ENCODE measurements at places on chromosomes 2 and 18.

DNA sequence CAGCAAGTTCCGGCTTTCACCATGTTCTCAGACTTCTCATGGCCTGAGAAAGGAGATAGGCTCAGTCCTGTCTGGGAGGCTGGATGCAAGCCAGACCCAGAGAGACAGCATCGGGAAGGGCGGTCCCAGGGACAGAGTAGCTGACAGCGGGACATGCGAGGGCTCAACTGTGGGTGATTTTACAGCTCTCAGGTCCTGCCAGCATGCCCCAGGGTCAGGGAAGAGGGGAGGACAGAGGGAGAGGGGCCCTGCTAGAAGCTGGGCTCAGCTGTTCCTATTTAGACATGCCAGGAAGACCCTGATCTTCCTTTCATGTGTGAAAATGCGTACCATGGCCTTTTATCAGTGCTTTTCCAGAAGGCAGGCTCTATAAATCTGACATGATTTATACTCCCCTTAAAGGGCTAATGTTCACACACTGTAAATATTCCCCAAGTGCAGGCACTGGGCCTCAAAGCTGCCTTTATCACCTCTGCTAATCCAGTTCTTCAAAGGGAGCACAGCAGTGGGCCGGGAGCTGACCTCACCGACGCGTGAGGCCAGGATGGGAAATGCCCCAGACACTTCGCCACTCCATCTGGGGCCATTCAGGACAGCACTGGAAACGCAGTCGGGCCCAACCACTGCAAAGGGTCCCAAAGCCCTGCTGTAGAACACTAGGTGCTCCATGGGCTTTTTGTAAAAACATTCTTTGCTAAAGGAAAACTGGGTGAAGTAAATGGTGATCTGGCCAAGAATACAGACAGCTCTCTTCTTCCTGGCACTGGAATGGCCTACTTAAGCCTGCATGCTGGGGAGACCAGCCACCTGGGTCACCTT is 96.1 kb upstream of the LMAN1 start:
- DNase-seq = no peak

GRCh38 chr2:129761569-129762021 is 217.9 kb upstream of the RAB6C start:
- no peak for DNase-seq

- no peak for DNase-seq
Observed at GRCh38 chr2:124178719-124179118, 153.6 kb downstream of the CNTNAP5 start.

- no peak for DNase-seq
Observed at GRCh38 chr2:95700519-95700918, 108.7 kb downstream of the TRIM43 start.

DNA sequence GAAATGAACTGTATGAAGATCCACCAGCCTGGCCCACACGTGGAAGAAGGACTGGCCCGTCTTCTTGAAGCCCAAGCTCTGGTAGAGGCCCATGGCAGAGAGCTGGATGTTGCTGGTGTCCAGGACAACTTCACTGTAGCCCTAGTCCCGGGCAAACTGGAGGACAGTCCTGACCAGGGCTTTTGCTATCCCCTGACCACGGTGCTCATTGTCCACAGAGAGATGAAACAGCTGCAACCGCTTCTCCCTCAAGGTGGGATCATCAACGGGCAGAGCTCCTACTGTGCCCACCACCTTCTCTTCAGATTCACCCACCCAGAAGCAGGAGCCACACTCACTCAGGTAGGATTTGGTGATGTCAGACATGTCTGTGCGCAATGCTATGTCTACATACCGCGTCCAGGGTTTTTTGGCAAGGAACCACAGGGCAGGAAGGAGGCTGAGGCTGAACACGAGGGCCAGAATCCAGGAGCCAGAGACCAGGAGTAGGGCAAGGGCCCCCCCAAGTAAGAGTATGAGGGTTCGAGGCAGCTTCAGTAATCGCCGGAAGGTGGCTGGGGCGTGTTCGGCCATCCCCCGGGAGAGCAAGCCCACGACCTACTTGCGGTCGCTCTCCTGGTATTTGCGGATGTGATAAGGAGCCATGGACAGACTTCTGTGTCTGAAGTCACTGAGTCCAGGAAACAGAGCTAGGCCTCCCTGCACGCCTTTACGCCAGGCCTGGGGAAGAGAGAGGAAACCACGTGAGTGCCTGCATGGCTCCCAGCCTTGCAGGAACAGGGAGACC is 36.3 kb downstream of the TPRKB start:
- no peak for DNase-seq

DNA sequence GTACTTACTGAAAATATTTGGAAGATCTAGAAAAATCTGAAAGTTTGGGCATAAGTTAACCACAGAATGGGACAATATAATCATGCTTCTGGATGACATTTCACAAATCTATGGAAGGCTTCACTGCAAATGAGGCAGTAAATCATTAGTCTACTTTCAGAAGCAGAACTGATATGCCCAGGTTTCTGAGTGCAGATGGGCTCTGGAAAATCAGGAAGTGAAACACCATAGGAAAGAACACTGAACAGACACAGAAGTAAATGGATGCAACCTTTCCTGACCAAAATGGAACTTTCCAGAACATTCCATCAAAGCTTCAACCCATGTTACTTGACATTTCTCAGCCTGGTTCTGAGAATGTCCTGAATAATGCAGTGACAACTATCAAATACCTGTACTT is 55.1 kb downstream of the KCNG3 start:
- DNase-seq = no peak

- no peak for DNase-seq
Observed at GRCh38 chr18:45291621-45292615, 323.4 kb upstream of the SLC14A2 start.

DNA sequence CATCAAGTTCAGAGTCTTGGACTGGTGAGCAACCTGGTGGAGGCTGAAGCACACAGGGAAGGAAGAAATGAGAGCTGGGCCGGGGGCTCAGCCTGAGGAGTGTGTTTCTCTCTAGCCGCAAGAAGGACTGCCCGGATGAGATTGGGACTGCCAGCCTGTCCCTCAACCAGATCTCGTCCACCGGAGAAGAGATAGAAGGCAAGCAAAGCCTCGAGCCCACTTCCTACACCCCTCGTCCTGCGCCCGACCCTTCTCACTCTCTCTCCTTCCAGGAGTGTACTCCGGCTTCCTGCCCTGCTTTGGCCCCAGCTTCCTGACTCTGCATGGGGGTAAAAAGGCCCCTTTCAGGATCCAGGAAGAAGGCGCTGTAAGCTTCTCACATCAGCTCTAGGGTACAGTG is 26.2 kb downstream of the FER1L5 start:
- DNase-seq = no peak

GRCh38 chr18:38198526-38198925 is 632.9 kb upstream of the CELF4 start:
- DNase-seq = no peak

DNA sequence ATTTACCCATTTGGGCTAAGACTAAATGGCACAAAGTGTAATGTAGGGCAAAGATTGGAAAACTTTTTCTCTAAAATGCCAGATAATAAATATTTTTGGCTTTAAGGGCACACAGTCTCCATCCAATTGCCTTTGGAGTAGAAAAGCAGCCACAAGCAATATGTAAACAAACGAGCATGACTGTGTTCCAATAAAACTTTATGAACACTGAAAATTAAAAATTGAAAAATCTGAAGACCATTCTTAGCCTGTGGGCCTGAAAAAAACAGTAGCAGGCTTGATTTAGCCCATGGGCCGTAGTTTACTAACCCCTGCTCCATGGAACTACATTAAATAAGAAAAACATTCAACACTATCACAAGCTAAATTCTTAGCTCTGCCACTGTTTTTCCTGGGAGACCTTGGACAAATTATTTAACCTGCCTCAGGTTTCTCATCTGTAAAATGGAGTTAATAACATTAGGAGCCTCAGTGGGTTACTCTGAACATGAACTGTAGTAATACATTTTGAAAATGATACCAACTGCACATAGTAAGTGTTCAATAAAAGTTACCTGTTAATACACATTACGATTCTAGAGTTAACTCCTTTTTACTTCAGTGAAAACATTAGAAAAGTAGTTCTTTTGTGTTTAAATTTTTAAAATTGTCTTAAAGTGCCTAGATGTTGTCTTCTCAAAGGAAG is 1.3 kb downstream of the IFIH1 start:
- DNase-seq = no peak

DNA sequence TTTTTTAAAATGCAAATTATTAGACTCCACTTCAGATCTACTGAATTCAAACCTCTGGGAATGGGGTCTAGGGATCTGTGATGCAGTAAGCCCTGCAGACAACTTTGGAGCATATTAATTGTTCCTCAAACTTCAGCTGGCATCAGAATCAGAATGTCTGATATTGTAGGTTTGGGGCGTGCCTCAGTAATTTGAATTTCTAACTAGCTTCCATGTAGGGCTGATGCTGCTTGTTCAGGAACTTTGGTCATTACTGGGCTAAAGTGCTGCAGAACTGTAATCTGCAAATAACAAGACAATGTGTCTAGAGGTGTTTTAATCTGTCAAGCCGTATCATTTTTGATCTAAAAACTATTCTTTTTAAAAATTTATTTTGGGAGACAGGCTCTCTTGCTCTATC is 1719.7 kb upstream of the PIK3C3 start:
- no peak for DNase-seq

DNA sequence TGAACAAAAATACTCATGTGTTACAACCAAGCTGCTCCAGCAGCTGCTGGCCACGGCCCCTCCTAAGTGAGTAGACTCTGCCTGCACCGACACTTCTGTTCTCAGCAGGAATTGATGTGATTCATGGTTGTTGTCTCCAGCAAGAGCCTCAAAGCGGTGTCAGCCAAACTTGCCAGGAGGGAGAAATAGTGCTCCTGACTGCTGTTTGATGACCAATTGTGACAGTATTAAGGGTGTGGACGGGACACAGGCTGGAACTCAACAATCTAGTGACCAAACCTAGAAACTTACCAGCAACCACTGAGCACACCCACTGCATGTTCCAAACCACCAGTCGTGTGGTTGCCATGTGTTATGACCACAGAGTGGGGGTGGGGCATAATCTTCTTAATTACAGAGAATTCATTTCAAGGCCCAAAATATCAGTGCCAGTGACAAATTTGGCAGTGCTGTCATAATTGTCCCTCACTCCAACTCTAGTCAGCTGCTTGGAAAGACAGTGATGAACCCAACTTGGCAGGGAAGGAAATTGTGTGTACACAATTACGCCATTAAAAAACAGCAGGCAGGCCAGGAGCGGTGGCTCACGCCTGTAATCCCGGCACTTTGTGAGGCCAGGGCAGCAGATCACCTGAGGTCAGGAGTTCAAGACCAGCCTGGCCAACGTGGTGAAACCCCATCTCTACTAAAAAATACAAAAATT is 30.4 kb downstream of the FBLN7 start:
- DNase-seq = no peak
